Stimulated activated naive CD8-positive, alpha-beta T cell treated with anti-CD3 and anti-CD28 coated beads, Interleukin-15, amount 100 ng/mL, for 72 hours (primary cell): ENCODE measurements at places on chromosomes 7 and 10.

DNA sequence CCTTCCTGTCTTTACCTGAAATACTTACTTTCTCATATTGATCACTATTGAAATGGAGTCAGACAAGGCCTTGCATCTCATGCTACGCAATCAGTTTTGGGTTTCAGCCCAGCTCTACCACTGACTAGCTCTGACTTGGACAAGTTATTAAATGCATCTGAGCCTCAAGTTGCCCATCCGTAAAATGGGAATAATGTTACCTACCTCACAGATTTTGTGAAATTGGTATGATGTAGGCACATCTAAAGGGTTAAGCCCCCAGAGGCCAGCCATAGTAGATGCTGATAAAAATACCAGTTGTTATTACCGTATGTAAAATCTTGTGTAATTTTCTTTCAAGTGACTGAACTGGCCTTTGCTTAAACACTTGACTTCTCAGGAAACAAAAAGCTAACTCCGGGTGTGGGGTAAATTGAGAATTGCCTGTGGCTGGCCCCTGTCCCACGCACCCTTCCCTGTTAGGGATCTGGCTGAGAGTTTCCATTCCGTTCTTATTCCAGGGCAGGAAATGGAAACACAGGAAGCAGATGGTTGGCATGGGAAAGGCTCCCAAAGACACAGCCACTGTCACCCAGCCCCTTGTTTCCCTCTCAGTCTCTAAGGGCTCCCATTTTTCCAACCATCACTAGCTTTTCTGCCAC lies 7.5 kb downstream of the DUSP5 start:
- DNase-seq, result no peak

- DNase-seq, result no peak
Observed at GRCh38 chr10:132321726-132322125, 10.3 kb upstream of the LRRC27 start.

DNA sequence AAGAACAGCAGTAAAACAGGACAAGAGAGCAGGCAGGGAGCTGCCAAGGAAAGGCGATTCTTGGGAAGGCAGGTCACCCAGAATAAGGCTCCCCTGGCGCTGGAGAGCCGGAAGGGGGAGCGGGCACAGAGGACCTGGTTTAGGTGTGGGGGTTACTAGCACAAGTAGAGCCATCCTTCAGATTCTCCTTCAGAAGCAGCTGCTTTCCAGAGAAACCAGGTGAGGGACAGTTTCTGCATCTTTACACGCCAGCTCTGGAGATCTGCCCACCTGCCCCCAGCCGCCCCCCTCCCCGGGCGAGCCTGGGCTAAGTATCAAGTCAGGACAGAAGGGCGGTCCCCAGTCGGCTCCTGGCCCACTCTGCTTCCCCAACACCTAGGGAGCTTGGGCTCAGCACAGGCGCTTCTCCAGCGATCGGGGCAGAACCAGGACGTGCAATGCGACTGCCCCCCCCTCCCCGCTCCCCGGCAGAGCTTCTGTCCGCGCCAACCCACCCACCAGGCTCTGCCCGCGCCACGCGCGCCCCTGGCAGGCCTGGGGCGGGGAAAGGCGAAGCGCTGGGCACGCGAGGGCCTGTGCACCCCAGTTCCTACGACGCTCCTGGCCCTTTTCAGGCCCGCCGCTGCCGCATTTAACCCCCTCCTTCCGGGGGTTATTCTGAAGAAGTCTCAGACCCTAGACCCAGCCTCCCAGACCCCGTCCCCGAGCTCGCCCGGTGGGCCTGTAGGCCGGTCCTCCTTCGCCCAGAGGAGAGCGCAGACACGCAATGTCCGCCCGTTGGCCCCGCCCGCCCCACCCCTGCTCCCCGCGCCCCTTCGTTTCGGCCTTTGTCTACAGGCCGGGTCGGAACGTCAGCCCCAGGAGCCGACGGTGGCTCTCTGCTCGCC lies 4.4 kb upstream of the EN2 start:
- DNase-seq, result no peak

DNA sequence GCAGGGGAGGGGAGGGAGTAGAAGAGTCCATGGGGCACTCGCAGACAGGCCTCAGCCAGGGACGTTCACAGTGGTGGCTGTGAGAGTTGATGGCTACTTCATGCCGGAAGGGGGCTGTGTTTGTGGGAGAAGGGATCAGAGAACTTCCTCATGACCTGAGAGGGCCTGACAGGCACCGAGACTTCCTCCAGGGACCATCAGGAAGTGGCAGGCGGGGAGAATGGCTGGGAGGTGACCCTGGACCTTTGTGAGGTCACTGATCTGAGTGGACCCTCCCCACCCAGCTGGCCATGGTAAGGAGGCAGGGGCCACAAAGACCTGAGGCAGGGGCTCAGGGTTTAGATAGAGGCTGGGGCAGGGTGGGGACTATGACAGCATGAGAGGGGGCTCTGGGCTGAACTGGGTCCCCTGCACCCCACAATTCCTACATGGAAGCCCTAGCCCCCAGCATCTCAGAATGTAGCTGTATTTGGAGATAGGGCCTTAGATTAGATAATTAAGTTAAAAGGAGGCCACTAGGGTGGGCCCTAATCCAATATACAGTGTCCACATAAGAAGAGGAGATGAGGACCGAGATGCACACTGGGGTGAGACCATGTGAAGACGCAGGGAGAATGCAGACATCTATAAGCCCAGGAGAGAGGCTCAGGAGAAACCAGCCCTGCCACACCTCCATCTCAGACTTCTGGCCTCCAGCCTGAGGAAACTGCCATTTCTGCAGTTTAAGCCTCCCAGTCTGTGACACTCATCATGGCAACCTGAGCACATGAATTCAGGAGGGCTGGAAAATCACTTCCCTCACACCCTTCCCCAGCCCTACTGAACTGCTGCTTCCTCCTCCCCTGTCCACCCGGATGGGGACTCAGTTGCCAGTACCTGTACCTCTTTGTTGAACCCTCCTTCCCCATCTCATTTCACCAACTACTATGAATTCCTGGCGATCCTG lies 273.9 kb upstream of the ZNF32 start:
- no peak for DNase-seq

DNA sequence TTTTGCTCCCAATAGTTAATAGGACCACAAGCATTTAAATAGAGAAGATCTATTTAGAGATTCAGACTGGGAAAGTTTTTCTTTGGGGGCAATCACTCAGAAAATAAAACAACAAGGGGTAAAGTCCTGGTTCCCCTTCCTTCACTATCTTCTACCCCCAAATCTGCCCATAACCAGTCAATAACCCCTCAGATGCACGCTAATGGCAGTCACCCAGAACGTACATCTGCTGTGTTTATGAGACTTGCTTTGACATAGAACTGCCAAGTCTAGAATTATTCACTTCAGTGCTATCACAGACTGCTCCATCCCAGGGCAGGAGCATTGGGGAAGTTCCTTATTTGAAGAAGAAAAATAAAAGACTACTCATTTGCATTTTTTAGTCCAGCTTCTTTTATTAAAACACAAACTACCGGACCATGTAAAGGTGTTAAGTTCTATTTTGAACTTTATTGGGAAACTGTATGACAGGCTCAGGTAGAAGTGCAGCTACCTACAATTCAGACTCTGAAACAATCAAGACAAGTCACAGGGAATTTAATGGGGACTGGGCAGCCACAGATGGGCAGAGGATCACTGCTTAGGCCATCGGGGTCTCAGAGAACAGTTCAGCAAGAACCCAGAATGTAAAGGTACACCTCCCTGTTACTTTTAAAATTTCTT lies 38.4 kb downstream of the ANK3 start:
- DNase-seq, result no peak

- DNase-seq, result no peak
Observed at GRCh38 chr10:129005804-129006203, 461.2 kb upstream of the MGMT start.

DNA sequence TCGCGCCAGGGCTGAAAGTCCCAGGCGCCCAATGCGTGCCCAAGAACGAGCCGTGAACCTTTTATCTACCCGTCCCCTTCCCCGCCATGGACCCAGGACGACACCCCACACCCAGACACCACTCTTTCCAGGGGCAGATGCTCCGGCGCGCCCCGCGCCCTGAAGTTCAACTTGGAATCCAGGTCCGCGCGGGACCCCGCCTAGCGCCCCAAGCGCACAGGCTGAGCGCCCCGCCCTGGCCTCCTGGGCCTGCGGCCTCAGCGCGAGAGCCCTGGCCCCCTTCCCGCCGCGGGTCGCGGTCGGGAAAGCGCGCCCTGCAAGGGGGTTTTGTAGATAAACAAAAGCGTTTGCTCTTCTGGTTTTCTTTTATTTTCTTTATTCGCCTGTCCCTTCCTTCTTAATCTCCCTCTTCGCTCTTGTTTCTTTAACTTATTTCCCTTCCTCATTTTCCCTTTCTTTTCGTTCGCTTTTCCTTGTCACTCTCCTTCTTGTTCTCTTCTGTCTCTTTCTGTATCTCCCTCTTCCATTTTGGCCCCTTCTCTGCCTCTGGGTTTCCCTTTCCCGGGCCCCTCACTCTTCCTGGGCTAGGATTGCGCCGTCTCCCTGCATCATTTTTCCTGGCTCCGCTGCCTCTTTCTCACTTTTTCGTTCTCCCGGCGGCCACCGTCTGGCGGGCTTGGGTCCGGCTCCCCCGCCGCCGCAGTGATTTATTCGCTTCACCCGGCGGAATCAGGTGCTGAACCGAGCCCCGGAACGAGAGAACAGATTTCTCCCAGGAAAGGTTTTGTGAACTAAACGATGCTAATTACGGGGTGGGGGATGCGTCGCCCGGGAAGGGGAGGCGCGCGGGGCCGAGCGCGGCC lies 15.3 kb upstream of the PAX2 start:
- no peak for DNase-seq

DNA sequence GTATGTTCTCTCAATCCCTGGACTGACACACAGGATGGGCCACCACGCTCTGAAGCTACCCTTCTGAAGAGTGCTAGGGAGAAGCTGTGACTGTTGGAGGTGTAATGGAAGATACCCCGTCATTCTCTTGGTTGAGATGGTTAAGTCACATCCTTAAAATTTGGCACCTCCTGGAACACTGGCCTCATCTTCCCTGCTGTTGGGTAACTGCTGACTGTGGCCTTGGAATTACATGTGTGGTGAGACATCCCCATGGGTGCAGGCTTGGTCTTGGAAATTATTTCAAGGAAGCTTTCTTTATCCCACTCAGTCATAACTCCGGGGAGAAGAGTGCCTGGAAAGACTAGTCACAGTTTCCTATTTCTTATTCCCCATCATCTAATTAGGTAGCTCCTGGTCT lies 62.0 kb downstream of the LRMDA start:
- no peak for DNase-seq

GRCh38 chr7:157548691-157549303 lies 212.0 kb downstream of the DNAJB6 start:
- no peak for DNase-seq

DNA sequence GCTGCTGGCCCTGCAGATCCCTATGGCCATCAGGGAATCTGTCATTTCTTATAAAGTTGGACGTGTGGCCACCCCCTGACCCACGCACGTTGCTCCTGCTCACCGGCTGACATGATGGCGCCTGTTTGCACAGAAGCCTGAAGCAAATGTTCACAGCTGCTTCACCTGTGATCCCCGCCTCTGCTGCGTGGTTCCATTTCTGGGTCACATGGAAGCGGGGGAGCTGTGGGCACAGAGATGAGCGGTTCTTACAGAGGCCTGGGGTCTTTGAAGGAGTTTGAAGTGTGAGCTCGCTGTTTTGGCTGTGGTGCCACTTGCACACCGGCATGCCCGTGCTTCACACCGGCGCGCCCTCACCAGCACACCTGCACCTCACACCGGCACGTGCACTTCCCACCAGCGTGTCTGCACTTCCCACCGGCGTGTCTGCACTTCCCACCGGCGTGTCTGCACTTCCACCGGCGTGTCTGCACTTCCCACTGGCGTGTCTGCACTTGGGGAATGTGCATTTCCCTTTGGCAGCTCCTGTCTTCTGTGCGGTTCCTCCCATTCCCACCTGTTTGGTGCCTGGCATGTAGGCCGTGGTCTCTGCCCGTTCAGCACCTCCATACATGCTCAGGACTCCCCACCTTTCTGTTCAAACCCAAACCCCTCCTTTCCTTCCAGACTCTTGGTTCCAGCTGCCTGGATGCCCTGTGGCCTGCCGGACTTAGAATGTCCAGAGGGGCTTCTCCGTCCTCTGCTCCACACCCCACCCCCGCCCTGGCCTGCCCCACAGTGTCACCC lies 86.7 kb downstream of the INPP5A start:
- DNase-seq, result no peak

- no peak for DNase-seq
Observed at GRCh38 chr10:111249925-111250324, 173.1 kb downstream of the ADRA2A start.

DNA sequence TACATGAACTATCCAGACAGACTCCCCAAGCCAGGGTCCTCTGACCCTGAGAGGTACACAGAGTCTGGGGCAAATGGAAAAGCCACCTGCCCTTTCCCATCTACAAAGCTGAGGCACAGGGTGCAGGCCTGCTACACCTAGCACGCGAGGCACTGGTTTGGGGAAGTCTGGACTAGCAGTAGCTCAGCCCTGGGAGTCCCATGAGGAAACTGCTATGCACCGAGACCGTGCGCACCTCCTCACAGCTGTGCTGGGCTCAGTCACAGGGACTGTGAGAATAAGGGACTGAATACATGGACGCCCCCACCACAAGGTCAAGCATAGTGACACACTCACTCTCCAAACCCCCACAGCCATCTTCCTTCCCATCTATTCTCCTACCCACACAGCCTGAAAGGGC lies 8.2 kb downstream of the MAT1A start:
- DNase-seq, result no peak

DNA sequence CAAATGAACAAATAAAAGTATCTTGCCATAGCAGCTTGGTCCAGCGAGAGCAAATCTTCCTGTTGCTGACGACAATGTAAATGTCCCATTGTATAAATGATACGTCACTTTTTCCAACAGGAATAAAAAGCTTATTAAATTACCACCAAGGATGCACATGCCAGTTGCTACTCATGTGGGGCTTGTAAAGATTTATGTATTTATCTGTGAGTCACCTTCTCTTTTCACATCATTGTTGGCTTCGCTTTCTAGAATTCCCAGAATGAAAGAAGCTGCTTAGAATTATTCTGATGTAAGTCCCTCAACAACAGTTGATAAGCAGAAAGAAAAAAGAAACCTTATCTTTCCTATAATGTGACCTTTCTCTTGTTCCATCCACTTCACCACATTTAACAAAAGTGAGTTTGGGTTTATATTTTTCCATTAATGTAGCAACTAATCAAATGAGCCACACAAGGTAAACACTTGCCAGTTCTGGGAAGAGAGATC lies 22.4 kb downstream of the DNAJC12 start:
- DNase-seq, result no peak

GRCh38 chr10:6148908-6149307 lies 53.8 kb upstream of the PFKFB3 start:
- no peak for DNase-seq

DNA sequence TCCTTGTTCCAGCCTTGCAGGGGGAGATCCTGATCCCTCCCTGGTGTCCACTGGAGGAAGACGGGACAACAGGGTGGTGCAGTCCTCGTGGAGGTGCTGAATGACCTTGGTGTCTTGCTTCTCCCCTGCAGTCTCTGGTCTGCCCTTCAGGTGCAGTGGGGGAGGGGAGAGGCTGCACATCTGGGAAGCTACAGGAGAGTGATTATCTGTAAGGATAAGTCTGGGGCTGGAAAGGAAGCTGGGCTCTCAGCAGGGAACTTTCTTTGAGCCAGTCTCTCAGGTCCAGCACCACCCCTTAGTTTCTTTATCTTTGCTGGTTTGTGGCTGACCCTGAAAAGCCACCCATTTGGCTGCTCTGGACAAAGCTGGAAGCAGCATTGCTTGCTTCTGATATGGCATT lies 275.6 kb downstream of the CCSER2 start:
- no peak for DNase-seq

GRCh38 chr7:138186951-138187351 lies 110.7 kb downstream of the AKR1D1 start:
- DNase-seq, result no peak
